Muscle of arm (tissue), 14 donors: ENCODE measurements at places on chromosomes 7 and 10.

DNA sequence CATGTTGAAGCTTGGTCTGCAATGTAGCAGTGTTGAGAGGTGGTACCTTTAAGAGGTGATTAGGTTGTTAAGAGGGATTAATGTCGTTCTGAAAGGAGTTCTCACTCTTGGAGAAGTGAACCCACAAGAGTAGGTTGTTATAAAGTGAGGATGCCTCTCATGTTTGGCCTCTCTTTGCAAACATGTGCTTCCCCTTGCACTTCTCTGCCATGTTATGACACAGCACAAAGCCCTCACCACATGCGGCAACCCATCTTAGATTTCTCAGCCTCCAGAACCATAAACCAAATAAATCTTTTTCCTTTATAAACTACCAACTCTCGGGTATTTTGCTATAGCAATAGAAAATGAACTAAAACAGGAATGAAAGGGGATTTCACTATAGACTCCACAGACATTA, 66.3 kb downstream of the KMT2C start:
- DNase-seq: no peak

DNA sequence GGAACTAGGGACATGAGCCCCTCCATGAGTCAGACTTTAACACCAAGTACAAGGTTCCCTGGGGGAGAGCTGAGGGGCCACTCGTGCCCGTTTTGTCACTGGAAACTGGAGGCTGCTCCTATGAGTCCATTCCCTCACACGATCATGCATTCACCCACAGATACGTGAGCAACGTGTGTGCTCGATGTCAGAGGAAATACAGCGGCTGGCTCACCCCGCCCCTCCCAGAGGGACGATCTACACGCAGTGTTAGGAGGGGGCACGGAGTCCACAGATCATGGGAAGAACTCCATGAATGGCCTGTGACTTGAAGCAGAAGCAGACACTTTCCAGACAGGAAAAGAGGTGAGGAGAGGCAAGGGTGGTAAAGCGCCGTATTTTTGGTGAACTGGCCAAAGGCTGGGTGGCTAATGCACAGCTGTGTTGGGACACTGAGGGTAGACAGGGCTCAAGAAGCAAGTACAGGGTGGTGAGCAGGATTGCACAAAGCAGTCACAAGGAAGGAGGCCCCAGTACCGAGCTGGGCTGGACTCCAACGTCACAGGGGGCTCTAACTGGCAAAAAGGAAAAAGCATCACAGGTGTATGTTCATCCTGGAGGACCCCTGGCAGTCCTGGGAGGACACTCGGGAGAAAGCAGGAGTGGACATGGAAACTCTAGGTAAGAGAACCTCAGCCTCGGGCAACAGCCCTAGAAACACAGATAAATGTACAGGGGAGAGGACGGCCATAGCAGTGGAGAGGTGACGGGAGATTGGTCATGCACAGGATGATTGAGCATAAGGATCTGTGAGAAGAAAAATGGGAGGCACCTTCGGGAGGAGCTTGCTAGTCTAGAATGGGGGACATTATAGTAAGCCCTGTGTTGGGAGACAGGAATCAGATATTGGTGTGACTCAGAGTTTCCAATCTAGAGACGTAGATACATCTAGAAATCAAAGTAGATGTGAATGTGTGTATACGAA, 41.2 kb downstream of the TNS3 start:
- DNase-seq: no peak

GRCh38 chr7:45054442-45054841, 34.3 kb downstream of the NACAD start:
- no peak for DNase-seq

DNA sequence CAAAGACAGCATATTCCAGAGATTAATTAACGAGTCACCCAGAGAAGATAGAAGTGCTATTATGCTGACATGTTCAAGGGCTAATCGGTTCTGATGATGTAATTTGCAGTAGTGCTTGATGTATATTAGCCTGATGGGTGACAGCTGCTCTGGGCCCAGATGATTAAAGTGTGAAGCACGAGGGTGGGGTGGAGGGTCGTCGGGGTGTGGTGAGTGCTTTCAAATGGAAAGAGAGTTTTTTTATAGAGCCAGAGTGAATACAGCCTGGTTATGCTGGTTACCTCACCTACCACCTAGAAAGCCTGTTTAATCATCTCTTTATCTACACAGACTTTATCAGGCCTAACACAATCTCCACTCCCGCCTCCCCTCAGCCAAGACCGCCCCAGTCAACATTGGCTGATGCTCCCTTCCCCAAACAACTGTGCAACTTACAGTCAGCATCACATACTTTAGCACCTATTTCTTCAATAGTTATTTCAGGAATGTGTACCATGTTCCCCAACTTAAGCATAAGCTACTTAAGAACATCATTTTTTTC, 11.5 kb upstream of the STN1 start:
- no peak for DNase-seq

- DNase-seq: no peak
These were observed 27.4 kb downstream of the LRRC4 start for GRCh38 chr7:128003787-128004186.

DNA sequence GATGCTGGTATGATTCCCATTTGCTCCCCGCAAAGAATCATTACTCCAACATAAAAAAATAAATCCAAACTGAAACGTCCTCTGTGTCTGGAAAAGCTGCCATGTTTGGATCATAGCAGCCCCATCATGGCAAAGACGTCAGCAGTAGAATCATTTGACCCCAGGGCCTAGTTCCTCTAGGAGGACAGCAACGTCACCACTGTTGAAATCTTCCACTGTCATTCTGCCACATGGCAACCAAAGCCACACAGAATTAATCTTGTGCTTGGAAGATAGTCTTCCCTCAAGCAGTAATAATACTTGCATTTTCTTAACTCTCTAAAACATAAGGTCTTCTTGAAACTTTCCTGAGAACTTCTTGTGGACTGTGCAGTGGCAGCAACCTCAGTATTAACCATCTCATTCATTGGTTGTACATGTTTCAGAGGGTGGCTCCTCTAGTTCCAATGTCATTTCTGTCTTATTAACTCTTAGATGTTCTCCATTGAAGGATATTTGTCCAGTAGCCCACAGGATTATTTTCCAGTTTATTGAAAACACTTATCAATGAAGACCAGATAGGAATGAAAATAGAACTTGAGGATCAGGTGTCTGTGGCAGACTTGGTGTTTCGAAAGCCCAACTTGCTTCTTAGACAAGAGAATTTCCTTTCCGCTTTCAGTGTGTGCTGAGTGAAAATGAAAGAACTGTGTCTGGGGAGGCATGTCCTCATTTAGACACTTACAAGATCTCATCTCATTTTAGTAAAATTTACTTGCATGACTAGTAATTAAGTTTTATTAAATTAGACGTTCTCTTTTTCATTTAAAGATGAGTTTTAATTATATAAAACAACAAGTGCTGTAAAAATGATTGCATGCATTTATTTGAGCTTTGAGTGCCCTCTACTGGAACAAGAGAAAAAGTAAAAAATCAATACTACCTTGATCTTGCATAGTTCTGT, 28.9 kb upstream of the INHBA start:
- peak; percentile 21 for DNase-seq

DNA sequence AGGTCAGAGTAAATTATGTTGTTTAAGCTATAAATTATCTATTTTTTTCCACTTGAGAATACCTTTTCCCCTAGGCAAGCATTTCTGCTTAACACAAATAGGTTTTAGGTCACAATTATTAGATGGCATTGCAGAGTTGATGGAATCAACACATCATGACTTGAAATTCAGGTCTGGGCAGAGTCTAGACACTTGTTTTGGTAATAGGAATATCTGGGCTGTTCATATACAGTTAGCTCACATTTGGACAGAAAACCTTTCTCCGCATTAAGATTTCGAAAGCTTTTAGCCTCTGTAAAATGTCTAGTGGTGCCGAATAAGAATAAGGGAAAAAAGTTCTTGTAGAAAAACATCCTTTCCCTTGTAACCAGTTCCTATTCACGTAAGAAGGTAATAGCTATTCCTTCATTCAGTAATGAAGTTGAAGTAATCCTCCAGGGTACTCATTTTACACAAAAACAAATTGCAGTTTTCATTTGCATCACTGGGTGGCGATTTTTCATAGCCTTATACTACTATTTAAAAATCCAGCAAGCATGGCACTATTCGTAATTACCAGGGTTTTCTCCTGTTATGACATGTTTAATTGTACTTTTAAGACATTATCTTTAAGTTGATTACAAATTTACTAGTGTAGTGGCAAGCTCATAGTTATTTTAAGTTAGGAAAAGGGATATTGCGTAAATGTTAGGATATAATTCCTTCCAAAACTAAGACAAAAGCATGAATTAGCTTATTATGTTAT, 37.0 kb downstream of the RPA3 start:
- peak; percentile 77 for DNase-seq

DNA sequence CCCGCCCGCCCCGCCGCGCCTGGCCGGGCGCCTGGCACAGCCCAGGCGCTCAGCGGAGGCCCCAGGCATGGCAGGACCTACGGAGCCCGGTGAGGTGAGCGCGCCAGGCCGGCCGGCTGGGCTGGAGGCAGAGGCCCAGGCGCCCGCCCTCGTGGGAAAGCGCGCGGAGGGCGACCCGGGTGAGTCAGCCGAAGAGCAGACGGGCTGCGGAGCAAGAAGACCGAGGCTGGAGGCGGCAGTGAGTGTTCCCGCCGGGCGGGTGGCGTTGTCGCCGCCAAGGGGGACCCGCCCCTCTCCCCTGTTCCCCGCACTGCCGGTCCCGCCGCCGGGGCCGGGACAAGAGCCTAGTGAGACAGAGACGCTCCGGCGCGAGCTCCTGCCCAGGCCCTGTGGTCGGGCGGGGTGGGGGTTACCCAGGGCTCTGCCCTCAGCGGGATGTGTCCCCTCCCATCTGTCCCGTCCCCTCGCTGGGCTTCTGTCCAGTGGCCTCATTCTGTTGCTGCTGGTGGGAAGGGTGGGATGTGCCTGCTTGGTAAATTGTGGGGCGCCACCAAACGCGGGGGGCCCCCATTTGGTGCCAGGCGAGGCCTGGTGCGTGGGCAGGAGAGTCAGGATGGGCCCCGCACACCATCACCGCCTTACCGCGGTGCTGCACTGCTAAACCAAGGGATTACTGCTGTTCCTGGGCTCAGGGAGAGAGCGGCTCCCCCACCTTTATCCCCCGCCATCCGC, 17.0 kb upstream of the NODAL start:
- DNase-seq: no peak

- DNase-seq: no peak
These were observed 217.6 kb downstream of the TCERG1L start for GRCh38 chr10:131093795-131094366.

DNA sequence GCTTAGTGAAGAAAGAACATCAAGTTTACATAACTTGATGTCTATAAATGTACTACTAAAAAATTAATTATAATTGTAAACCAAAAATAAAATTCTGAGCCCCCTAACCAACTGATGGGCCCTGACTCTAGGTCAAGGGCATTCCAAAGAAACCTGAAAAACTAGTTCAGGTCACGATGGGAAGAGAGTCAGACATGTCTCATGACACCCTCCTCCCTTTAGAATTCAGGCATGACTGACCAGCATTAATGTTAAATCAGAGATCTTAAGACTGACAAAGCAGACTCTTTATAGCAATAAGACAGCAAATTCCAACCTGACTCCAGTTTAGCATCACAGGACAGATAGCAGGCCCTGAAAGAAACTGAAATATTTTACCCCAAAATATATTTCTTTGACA, 21.6 kb upstream of the OTUD1 start:
- no peak for DNase-seq

- DNase-seq: no peak
These were observed 468.6 kb downstream of the XPNPEP1 start for GRCh38 chr10:109454691-109455090.

DNA sequence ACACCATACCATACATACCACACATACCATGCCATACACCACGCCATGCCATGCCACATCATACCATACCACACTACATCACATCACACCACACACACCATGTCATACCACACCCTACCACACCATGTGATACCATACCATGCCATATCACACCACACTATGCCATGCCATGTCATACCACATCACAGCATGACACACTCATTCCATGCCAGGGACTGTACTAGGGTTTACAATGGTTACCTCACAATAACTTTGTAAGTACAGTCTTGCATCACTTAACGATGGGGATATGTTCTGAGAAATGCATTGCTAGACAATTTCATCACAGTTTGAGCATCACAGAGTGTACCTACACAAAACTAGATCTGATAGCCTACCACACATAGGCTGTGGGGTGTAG, 14.5 kb downstream of the PYROXD2 start:
- DNase-seq: no peak

DNA sequence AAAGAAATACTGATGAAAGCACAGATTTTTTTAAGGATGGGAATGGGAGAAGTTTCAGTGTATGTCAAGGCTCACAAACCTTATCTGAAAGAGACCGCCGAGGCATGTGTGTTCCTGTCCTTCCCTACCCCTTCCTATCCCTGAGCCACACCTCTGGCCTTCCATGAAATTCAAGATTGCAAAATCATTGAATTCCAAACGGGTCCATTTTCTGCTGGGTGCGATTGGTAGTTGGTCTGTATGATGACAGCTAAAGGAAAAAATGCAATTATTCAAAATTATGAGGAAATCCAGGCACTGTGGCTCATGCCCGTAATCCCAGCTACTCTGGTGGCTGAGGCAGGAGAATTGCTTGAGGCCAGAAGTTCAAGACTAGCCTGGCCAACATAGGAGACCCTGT, 170.1 kb downstream of the ARHGAP12 start:
- DNase-seq: no peak

DNA sequence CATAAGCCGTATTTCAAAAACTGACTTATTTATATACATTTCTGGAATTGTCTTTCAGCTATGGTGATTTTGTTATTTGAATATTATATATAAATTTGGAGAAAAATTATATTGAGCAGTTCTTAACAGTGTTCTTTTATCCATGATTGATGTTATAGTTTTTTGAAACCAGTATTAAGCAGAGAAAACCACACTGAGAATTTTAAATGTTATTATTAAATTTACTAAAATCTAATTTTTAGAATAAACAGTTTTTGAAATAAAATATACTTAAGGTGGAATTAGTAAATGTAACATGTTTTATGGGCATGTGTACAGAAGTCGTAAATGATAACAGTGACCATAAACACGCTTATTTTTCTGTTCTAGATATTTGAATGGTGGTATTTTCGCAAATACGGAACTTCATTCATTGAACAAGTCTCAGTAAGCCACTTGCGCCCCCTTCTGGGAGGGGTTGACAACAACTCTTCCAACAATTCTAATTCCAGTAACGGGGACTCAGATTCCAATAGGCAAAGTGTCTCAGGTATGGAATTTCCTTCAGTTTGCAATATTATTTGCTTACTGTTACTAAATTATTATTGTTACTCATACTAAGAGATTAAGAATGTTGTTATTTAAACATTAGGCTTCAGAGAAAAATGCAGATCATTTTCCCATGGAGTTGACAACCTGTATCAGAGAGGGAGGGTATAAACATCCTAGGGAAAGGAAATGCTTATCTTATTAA, 166.1 kb downstream of the ST7 start:
- DNase-seq: peak; percentile 76

DNA sequence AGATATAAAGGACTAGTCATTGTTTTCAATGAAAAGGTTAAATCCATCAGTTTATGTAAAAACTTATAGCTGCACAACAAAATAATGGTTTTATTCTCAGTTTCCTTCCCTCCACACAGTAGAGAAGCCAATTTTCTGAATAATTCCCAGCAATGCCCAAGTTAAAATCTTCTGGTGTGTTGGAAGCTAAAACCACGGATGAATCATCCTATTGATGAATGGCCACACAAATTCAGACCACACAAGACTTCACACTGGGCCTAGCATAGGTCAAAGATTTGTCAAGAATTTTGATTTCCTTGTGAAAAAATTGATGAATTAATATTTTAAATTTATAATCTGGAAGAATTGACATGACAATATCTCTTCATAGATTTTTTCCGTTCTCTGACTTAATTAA, 617.6 kb downstream of the INHBA start:
- no peak for DNase-seq

GRCh38 chr10:79353726-79354125, 6.5 kb downstream of the PPIF start:
- DNase-seq: no peak
